ENCODE measurements at places on chromosomes 4 and X. TPM values are rescaled to one million over a fixed set of nuclear protein-coding genes. Genes with fewer than 3 reads are reported as not detected.

Gene OPN1MW3
- not detected for total RNA-seq

Gene CT45A3
- total RNA-seq, result not detected

Gene DNAAF6
- total RNA-seq, result 4.9 TPM

Gene FAM53A
- 2.8 TPM for total RNA-seq

Gene PAGE2B
- total RNA-seq, result not detected

Gene CXCL5
- 48.5 TPM for total RNA-seq

Gene TLR1
- total RNA-seq, result 24.1 TPM

- no peaks in the 10 kb centered on the region for H3K27me3 ChIP-seq
- no peak overlapping the region for H3K27ac ChIP-seq
- no peaks in the 10 kb centered on the region for H3K36me3 ChIP-seq
- H3K4me3 ChIP-seq, result no peak overlapping the region
- DNase-seq, result no peak
Observed at GRCh38 chr4:151667666-151668065, 93.1 kb downstream of the GATB start.

DNA sequence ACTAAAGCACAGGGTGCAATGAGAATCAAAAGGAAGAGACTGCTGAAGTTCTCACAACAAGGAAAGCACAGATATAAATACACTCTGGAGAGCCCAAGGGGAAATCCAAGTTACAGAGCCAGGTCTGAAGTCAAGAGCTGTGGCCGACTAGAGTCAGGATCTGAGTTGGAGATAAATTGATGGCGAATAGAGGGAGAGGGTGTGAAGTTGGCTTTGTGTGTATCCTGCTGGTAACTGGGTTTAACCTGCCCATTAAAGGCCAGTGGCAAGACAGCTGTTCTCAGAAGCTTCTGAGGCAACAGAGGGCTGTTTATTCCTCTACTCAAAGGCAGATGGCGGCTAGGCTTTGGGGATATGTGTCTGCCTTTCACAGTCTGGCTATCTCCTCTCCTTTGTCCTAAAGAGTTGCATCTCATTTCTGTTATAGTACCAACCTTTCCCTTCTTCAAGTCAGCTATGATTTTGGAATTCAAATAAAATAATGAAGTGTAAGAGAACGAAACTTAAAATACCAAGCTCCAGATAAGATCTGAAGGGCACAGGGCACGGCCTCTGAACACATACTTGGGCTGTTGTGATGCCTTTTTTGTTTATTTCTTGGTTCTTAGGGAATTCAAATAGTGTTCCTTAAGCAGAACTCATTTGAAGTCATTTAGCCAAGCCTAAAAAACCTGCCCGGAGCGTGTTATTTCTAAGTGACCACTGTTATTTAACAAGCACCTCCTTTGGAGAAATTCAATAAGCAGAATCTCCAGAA, 142.1 kb downstream of the APBB2 start:
- H3K27ac ChIP-seq, result peak overlapping the region; percentile 81
- no peak overlapping the region for H3K4me3 ChIP-seq
- peaks cover 3% of the 10 kb centered on the region for H3K4me1 ChIP-seq
- H3K27me3 ChIP-seq, result no peaks in the 10 kb centered on the region

DNA sequence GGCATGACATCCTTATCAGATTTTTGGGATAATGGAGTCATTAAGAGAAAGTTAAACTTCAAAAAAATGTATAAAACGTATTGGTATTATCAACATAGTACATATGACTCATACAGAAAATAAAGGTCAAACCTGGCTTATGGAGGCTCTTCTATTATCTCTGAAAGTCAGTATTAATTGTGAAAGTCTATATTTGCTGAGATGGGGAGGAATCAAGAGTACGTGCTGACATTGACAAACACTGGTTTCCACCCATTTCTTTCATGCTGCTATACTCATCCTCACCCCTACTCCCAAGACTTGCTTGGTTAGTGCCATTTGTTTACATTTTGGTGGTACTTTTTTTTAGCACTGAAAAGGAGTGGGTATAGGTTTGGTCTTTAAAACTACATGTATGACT, 30.8 kb upstream of the PLA2G12A start:
- no peaks in the 10 kb centered on the region for H3K4me1 ChIP-seq
- H3K27ac ChIP-seq, result no peak overlapping the region
- no peaks in the 10 kb centered on the region for H3K27me3 ChIP-seq
- H3K4me3 ChIP-seq, result no peak overlapping the region

DNA sequence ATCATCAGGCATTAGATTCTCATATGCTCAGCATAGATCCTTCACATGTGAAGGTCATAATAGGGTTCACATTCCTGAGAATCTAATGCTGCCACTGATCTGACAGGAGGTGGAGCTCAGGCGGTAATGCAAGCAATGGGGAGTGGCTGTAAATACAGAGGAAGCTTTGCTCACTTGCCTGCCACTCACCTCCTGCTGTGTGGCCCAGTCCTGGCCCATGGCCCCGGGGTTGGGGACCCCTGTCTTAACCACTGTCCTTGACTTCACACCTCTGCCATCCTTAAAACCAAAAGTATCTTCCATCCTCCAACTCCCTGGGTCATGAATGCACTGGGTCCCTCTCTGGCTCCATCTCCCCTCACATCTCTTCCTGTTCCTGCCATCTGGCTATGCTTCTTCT, 129.1 kb downstream of the HMX1 start:
- no peaks in the 10 kb centered on the region for H3K27me3 ChIP-seq
- H3K27ac ChIP-seq, result no peak overlapping the region
- H3K4me1 ChIP-seq, result no peaks in the 10 kb centered on the region
- no peak for DNase-seq

DNA sequence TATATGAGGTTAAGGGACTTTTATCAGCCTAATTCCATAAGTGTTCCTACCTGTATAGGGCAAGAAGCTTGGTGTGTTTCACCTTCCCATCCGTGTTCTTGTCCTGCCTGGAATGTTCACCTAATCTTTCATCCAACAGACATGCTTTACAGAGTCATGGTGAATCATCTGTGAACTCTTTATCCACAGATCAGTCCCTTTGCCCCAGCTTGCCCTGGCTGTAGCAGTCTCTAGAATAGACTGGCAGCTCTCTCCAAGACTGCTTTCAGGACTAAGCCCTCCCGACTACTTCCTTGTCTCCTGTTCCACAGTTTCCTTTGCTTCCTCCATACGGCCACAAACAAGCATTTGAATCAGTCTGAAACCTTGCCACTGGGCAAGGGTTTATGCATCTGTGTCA, 177.9 kb upstream of the IL15 start:
- no peak overlapping the region for H3K27ac ChIP-seq
- no peak for DNase-seq
- no peaks in the 10 kb centered on the region for H3K27me3 ChIP-seq
- no peaks in the 10 kb centered on the region for H3K36me3 ChIP-seq
- no peaks in the 10 kb centered on the region for H3K4me1 ChIP-seq

DNA sequence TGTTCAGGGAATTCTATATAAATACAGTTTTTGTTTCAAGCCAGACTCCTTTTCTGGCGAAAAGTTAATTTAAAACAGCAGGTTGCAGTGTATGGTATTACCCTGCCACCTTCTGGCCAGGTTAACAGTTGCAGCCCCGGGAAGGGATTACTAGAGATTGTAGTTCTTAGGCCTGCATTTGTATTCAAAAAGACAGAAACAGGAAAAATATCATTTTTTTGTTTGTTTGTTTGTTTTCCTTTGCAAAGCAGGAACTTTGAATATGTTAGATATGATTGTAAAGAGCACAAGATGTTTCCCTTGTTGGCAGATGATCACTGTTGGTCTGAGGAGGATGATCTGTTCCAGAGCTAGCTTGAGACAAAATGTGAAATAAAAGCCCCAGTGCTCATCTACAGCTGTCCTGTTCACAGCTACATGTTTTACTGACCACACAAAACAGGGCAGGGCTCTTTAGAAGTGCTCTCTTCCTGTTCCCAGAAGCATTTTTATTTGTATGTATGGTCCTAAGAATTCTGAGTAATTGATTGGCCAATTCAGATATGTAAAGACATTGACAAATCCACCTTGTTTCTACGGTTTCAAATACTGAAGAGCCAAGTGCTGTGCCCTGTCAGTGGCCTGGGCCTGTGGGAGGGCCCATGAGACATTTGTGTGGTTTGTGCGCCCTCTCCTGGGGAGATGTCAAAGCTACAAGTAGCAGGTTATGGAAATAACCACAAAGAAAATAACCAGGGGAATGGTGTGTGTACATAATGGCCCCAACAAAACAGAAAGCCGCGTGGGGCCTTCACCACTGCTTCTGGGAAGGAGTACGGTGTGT, 57.9 kb downstream of the CLDN22 start:
- DNase-seq, result peak; percentile 79
- H3K36me3 ChIP-seq, result peaks cover 8% of the 10 kb centered on the region
- H3K4me3 ChIP-seq, result no peak overlapping the region

- no peak for DNase-seq
- H3K27ac ChIP-seq, result no peak overlapping the region
- H3K36me3 ChIP-seq, result no peaks in the 10 kb centered on the region
- H3K4me3 ChIP-seq, result no peak overlapping the region
- no peaks in the 10 kb centered on the region for H3K27me3 ChIP-seq
Observed at GRCh38 chr4:116531026-116531425, 554.4 kb downstream of the TRAM1L1 start.

DNA sequence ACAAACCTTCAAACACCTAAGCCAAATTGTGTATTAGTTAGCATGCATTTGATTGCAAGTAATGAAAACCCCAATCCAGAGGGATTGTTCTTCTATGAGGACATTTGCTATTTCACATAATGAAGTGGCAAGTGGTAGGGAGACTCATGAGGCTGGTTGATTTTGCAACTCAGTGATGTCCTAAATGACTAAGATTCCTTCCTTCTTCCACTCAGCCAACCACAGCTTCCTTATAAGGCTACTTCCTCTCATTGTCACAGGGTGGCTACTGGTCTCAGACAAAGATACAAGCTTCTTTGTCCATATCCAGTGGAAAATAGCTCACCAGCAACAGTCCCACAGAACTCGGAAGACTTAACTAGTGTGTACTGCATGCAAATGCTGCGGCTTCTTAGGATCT, 5.3 kb upstream of the OTC start:
- H3K4me1 ChIP-seq, result no peaks in the 10 kb centered on the region
- peaks cover 10% of the 10 kb centered on the region for H3K27me3 ChIP-seq

GRCh38 chr4:91502365-91502764, 801.4 kb upstream of the GRID2 start:
- no peak overlapping the region for H3K27ac ChIP-seq
- no peaks in the 10 kb centered on the region for H3K27me3 ChIP-seq
- H3K4me3 ChIP-seq, result no peak overlapping the region
- no peaks in the 10 kb centered on the region for H3K36me3 ChIP-seq

DNA sequence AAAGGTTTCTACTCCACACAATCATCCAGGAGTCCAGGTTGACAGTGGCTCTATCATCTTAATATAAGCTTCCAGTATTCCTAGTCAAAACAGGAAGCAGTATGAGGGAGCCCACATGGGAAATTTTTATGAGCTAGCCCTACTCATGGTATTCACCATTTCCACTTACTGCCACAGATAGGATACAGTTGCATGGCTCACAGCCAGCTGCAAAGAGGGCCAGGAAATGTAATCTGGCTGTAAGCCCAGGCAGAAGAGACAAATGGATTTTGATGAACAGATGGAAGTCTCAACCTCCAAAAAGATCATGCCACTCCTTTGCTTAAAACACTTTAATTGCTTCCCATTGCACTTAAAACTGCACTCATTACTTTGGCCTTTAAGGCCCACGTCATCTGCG, 150.6 kb downstream of the ADAMTS3 start:
- peak; percentile 78 for DNase-seq
- no peak overlapping the region for H3K4me3 ChIP-seq
- no peaks in the 10 kb centered on the region for H3K36me3 ChIP-seq
- H3K4me1 ChIP-seq, result no peaks in the 10 kb centered on the region

GRCh38 chr4:147780137-147780777, 48.4 kb downstream of the ARHGAP10 start:
- H3K4me1 ChIP-seq, result peaks cover 6% of the 10 kb centered on the region
- H3K4me3 ChIP-seq, result no peak overlapping the region
- no peaks in the 10 kb centered on the region for H3K27me3 ChIP-seq
- H3K27ac ChIP-seq, result no peak overlapping the region
- DNase-seq, result no peak
- no peaks in the 10 kb centered on the region for H3K36me3 ChIP-seq

- no peak for DNase-seq
- H3K4me3 ChIP-seq, result no peak overlapping the region
- no peak overlapping the region for H3K27ac ChIP-seq
- peaks cover 25% of the 10 kb centered on the region for H3K36me3 ChIP-seq
- no peaks in the 10 kb centered on the region for H3K27me3 ChIP-seq
Observed at GRCh38 chr4:25823632-25824031, 39.2 kb downstream of the SEL1L3 start.

All from lung (tissue), 17 donors.